ENCODE measurements at places on chromosomes 11 and 22. TPM values are rescaled to one million over a fixed set of nuclear protein-coding genes. Genes with fewer than 3 reads are reported as not detected.

Gene GRAP2
- total RNA-seq, result 0.46 TPM

Gene OR51B5
- 0.46 TPM for total RNA-seq

Gene CHRNA10
- total RNA-seq, result 0.92 TPM

Gene FOLR3
- not detected for total RNA-seq

Gene SGSM1
- 17.3 TPM for total RNA-seq

Gene PRR33
- total RNA-seq, result not detected

Gene AQP11
- total RNA-seq, result 8.1 TPM

Gene ANO9
- total RNA-seq, result not detected

Gene OR52I1
- total RNA-seq, result not detected

Gene PARVA
- total RNA-seq, result 8.3 TPM

Gene MMP3
- total RNA-seq, result not detected

All from diencephalon (tissue), 1 donor.